Coronary artery (tissue), 2 donors: ENCODE measurements at places on chromosomes 6 and 20.

GRCh38 chr20:44370639-44371218 is 15.2 kb downstream of the HNF4A start:
- DNase-seq: no peak

DNA sequence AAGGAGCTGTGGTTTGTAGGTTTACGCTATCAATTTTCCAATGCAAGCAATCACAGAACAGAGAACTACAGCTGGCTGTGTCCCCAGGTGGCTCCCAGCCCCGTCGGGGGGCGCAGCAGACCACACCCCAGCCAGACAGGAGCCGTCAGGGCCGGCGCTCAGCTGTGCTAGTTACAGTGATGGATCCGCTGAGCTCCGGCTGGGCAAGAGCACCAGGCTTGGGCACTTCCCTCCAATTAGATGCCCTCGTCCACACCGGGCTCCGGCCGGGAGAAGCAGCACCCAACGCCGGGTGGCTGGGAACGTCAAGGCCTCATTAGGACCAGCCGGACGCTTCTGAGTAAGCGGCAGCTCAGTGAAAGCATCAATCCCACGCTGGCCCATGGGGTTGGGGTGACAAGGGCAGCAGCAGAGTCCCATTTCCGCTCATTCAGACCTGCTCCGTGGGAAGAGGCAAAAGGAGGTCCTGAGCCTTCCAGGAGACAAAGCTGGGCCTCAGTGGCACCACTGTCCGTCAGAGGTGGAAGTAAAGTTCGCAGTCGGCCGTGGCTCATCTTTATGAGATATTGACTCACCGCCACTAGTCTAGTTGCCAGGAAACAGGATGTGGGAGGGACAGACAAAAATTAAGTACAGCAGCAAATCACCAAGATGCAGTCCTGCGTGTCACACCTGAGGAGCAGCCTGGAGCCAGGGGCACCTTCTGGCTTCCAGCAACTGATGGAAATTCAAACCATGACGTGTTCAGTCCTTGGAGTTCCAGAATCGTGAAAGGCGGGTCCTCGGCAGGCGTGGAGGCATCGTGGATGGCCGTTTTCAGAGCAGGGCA is 164.1 kb downstream of the TAF4 start:
- DNase-seq: no peak

DNA sequence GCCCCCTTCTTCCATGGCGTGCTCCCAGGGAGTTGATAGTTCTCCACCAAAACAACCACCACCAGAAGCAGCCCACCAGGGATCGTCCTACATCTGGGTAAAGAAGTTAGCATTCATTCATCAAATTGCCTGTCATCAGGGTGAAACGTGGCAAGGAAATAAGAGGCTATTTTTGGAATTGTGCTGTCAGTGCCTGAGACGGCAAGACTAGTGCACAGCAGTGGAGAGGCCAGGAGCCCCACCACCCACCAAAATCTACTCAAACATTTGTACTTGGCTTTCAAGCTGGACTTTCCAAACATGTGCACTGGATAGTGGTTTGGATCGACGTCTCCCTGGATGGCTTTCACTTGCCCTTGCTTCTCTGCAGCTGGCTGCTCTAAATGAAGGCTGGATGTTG is 44.8 kb downstream of the TXNDC5 start:
- DNase-seq: no peak

- DNase-seq: no peak
Measured at GRCh38 chr6:109793792-109794191, 102.7 kb downstream of the FIG4 start.
